ENCODE measurements at places on chromosomes 4 and X.
A peak's percentile ranks its signal among the peaks of the same experiment; 100 is the strongest.

GRCh38 chr4:123741906-123742305 is 345.3 kb downstream of the SPRY1 start:
- no peak for DNase-seq

DNA sequence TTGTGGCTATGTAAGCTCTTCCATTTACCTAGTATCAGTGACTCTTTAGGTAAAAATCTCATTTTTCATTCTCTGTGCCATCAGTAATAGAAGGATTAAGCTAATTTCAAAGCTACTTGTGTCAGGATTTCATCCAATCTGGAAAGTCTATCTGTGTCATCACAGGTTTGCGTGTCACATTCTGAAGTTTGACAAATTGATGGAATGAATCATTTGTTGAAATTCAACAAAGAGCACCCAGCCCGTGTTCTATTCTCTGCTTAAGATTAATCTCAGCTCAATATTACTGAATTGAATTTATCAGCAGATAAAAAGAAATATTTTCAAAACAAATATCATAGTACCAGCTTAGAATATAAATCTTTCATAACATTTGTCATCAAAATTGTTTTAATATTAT is 35.8 kb downstream of the LANCL3 start:
- DNase-seq, result no peak

DNA sequence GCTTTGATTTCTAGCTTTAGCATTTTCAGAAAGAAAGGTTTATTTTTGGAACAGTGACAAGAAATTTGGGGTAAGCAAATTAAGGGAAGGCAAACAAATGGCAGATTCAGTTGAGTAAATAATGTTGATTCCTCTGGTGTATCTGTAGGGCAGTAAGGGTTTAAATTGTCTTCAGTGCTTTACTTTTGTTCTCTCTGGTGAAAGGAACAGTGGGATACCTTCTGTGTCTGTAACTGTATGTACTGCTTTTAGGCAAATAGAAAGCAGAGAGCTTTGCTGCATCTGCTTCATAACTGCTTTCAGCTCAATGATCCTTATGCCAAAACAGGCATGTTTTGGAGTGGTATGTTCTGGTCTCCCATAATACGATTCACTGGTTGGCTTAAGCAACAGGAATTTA is 932.1 kb upstream of the SLIT2 start:
- DNase-seq, result peak; percentile 87

DNA sequence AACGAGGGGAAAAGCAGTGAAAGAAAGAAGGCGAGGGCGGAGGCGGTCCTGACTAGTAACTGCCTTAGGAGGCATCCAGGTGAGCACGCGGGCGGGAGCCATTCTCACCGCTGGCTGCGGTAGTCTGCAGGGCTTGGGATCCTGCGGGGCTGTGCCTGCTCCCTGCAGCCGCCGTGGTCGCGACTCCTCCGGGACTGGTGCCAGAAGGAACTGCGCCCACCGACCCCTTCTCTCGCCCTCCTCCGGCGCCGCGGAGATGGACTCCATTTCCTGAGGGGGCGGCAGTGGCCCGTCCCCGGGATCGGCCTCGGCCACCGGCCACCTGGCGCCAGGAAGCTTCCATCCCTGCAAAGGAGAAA is 543 bp downstream of the NFXL1 start:
- peak; percentile 26 for DNase-seq

GRCh38 chr4:46949822-46950221 is 40.8 kb upstream of the COX7B2 start:
- DNase-seq, result no peak

DNA sequence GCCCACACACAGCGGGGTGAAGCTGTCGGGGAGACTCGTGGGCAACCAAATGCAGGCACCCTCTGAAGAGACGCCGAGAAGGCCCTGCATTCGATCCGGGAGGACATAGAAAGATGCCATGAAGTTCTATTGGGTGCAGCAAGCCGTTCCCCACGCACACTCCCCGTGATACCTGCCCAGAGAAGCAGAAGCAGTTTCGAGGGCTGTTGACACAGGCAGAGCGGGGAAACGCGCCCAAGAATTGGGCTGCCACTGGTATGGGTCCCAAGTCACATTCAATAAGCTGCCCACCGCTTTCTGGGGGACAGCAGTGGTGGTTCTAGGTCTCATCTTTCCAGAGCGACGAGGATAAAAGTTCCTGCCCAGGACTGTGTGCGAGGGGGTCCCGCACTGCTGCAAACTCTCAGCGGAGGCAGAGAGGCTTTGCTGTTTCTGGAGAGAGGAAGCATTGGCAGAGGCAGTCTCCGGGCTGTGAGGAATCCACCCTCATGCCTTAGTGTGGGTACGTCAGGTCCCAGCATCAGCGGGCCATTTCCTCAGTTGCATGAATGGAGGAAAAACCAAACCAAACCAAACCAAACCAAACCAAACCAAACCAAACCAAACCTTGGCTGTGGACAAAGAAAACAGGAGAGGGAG is 10.1 kb downstream of the PITX2 start:
- DNase-seq, result no peak

- no peak for DNase-seq
Measured at GRCh38 chr4:141614878-141615586, 21.4 kb upstream of the IL15 start.

DNA sequence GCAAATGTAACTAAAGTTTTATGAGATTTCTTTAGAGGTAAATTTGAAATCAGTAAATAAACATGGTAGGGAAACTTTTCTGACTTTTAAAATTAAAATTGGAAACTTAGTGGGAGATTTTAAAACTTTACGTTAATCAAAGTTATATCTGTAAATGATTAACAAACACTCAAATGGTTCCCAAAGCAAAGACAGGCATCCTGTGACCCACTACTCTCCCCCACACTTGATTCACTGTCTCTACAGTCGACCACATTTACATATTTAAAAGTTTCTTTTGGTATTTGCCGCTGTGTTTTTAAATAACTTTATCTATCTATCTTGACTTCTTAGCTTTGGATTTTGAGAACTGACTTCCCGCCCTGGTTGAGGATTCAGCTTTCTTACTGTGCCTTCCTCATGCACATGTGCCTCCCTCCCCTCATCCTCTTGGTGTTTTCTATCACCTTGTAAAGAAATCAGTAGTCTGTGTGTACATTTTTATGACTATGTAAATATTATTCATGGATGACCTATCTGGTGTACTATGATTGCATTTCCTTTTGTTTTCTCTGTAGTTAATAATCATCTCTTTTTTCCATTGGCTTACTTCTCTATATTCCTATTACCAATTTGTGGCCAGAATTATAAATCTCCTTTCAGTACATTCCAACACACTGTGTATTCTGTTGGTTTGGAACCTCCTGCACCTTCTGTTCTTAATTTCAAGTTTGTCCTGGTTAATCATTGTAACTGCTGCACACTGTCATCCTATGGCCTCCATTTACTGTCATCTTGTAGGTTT is 72.6 kb downstream of the WWC2 start:
- DNase-seq, result no peak

Data from NCI-H345 (cell line).